ENCODE measurements at places on chromosomes 6 and 20.

DNA sequence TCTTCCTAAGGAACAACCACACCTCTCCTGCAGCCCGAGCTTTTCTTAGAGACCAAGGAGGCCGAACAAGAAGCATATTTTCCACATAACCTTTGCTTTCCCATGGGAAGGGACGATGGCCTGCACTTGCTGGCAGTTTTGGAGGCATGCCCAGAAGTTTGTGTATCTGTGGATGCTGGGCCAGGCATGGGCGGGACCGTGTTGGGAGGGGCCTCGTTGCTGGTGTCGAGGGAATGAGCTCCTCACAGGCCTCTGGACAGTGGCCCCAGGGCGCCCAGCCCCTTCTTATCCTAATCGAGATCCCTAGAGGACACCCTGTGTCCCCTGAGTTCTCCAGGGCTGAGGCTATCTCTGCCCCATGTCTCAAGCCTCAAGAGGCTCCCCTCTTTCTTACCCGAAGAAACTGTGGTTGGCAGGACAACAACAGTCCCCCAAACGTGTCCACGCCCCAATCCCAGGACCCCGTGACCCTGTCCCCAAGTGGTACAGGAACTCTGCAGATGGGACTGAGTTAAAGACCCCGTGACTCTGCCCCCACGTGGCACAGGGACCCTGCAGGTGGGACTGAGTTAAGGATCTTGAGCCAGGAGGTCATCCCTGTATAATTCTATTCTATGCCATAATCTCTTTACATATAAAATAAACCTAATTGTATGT is 99.5 kb upstream of the BHLHE23 start:
- no peak for DNase-seq

GRCh38 chr20:38418509-38419204 is 16.5 kb downstream of the SNHG17 start:
- peak; percentile 46 for DNase-seq

DNA sequence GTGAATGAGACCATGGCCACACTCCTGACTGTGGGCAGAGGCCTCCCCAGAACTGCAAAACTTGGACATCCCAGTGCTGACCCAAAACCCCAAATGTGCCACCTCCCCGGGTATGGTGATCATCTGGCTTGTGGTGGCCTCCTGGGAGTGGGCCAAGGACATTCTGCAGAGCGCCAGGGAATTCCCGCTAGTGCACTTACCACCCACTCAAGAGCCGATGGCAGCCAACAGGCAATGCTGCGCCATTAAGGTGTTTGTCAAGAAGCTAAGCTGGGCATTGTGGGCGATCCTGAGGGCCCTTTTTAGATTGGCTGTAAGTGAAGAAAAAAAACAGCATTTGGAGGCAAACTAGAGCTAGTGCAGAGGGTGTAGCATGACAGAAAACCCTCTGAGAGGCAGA is 9.4 kb downstream of the MMP24 start:
- DNase-seq: no peak

GRCh38 chr6:87799651-87800050 is 97.6 kb upstream of the AKIRIN2 start:
- DNase-seq: no peak

- no peak for DNase-seq
These were observed 198.1 kb upstream of the SGK1 start for GRCh38 chr6:134515986-134516385.

GRCh38 chr6:44896701-44897100 is 431.4 kb upstream of the RUNX2 start:
- DNase-seq: no peak
